ENCODE measurements at places on chromosomes 7 and 10. TPM values are rescaled to one million over a fixed set of nuclear protein-coding genes. Genes with fewer than 3 reads are reported as not detected.

The POLL gene
- total RNA-seq = 31.0 TPM

The CYP2W1 gene
- total RNA-seq = 5.2 TPM

- no peaks in the 10 kb centered on the region for H3K36me3 ChIP-seq
- no peak overlapping the region for H3K4me3 ChIP-seq
- no peaks in the 10 kb centered on the region for H3K4me1 ChIP-seq
- no peak overlapping the region for H3K27ac ChIP-seq
- H3K27me3 ChIP-seq = no peaks in the 10 kb centered on the region
These were observed 287.6 kb downstream of the LRMDA start for GRCh38 chr10:75718991-75719390.

GRCh38 chr7:36153571-36154097 is 580 bp downstream of the EEPD1 start:
- no peaks in the 10 kb centered on the region for H3K27me3 ChIP-seq
- peaks cover 26% of the 10 kb centered on the region for H3K4me1 ChIP-seq
- DNase-seq = no peak
- no peaks in the 10 kb centered on the region for H3K36me3 ChIP-seq

DNA sequence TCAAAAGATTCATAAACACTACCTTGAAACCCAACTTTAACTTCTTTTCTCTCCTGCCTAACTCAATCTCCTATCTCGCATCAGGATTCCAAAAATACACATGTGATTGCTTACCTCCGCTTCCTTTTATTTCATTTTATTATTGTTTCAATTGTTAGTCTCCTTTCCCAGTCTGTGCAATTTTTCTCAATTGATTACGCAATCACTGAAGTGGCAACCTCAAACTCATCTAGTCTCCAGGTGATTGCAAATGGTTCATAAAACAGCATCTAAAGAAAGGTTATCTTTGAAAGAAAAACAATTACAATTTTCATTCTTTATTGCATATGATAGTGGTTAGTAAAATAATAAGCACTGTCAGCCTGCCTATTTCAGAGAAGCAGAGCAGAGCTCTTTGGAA is 45.6 kb downstream of the CHRM2 start:
- H3K27ac ChIP-seq = no peak overlapping the region
- H3K27me3 ChIP-seq = no peaks in the 10 kb centered on the region
- DNase-seq = no peak
- H3K36me3 ChIP-seq = no peaks in the 10 kb centered on the region
- H3K4me1 ChIP-seq = no peaks in the 10 kb centered on the region
- no peak overlapping the region for H3K4me3 ChIP-seq

DNA sequence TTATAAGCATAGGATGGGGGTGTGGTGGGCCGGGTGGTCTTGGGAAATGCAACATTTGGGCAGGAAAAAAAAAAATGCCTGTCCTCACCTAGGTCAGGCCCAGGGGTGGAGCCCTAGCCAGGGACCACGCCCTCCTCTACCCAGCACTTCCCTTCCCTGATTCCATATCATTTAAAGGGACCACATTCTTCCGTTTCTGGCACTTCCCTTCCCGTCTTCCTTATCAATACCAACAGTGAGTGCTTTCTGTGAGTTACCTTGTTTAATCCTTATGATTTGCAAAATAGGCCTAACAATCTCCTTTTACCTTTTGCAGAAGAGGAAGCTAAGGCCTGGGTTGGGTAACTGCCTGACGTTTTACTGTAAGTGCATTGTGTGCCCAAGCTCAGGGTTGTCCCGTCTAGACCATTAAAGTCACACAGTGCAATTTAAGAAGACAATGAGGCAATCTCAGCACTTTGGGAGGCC is 16.7 kb upstream of the C10orf95 start:
- no peaks in the 10 kb centered on the region for H3K36me3 ChIP-seq
- H3K4me3 ChIP-seq = no peak overlapping the region
- no peak for DNase-seq
- H3K27me3 ChIP-seq = no peaks in the 10 kb centered on the region
- no peak overlapping the region for H3K27ac ChIP-seq

DNA sequence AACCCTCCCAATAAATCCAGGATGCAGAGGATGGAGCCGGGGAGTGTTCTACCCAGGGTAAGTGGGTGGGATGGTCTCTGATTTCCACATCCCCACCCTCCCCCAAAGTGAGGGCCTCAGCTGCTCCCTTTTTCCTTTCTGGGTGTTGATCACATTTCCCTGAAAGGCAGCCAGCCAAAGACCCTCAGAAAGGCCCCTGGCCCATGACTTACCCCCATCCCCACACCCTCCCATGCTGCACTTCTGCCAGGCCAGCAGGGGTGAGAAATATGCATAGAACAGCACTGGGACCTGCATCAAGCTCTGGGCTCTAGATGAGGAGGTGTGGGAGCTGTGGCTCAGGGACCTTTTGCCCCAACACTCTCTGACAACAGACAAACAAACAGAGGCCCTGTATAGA is 927.3 kb upstream of the ZNF722 start:
- H3K36me3 ChIP-seq = no peaks in the 10 kb centered on the region
- no peak for DNase-seq
- no peaks in the 10 kb centered on the region for H3K4me1 ChIP-seq
- no peak overlapping the region for H3K27ac ChIP-seq
- no peak overlapping the region for H3K4me3 ChIP-seq

DNA sequence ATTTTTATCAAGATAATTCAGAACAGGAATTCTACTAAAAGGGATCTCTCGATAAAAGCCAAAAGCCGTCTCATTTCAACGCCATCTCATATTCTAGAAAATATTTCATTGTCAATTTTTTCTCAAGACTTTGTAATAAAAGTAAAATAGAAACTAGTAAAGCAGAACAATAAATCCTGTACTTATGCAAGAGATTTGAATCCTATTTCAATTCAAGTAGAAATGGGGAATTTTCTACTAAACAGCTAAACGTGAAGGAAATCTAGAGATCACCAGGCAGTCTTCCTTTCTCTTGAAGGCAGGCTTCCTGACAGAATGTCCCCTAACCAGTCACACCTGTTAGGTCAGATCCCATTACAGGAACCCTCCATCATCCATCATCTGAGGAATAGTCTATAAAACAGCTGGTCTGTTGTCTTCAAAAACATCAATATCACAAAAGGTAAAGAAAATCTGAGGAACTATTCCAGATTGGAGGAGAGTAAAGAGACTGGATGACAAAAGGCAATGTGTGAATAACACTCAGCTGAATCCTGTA is 23.7 kb downstream of the USP6NL start:
- H3K4me3 ChIP-seq = no peak overlapping the region
- no peak overlapping the region for H3K27ac ChIP-seq
- DNase-seq = no peak
- no peaks in the 10 kb centered on the region for H3K4me1 ChIP-seq
- no peaks in the 10 kb centered on the region for H3K27me3 ChIP-seq

DNA sequence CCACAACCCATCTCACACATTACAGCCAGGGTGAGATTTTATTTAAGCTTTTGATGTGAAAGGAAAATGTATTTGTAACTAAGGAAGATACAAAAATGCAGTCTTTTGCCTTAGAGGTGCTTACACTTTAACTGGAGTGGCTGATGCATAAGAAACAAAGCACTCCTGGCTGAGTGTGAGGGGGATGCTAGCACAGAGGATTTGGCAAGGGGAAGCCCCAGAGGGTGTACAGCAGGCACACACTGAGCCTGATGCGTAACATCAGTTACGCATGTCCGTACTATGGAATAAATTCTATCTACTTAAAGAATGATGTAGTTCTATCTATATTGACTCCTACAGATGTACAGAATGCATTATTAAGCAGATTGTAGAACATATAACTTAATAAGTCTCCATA is 17.8 kb downstream of the GIMAP8 start:
- no peaks in the 10 kb centered on the region for H3K36me3 ChIP-seq
- DNase-seq = no peak
- no peaks in the 10 kb centered on the region for H3K27me3 ChIP-seq
- H3K4me1 ChIP-seq = no peaks in the 10 kb centered on the region

- H3K36me3 ChIP-seq = no peaks in the 10 kb centered on the region
- no peaks in the 10 kb centered on the region for H3K4me1 ChIP-seq
- no peak overlapping the region for H3K27ac ChIP-seq
- H3K27me3 ChIP-seq = no peaks in the 10 kb centered on the region
These were observed 243.5 kb upstream of the ZNF32 start for GRCh38 chr10:43892062-43892770.
